Mammary epithelial cell (primary cell): ENCODE measurements at places on chromosomes 7 and 10.

DNA sequence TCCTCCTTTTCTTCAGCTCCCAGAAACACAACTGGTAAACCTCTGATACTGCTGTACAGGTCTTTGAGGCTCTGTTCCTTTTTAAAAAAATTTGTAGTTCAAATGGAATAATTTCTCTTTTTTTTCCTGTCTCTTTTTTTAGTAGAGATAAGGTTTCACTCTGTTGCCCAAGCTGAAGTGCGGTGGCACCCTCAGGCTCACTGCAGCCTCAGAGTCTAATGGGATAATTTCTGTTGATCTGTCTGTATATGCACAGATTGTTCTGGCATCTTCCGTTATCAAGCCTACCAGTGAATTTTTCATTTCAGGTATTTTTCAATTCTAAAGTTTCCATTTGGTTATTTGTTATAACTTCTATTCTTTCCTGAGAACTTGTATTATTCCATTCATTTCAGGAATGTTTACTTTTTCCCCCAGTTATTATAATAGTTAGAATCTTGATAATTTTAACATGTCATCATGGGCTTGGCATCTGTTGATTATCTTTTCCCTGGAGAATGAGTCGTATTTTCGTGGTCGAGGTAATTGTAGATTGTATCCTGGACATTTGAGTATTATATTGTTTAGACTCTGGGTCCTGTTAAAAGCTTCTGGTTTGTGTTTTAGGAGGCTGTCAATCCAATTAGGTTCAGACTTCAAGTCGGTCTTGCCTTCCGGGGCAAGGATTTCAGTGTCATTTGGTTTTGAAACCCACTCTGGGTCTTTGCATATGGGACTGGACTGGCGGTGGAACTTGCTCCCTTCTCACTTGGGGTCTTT is 24.5 kb downstream of the CRCP start:
- no peak for DNase-seq

GRCh38 chr7:36896418-36896817 is 172.1 kb upstream of the AOAH start:
- no peak for DNase-seq

GRCh38 chr10:12027539-12027938 is 15.1 kb downstream of the UPF2 start:
- no peak for DNase-seq

- DNase-seq = peak; percentile 81
These were observed 437.1 kb downstream of the HTR7 start for GRCh38 chr10:90420637-90421318.

DNA sequence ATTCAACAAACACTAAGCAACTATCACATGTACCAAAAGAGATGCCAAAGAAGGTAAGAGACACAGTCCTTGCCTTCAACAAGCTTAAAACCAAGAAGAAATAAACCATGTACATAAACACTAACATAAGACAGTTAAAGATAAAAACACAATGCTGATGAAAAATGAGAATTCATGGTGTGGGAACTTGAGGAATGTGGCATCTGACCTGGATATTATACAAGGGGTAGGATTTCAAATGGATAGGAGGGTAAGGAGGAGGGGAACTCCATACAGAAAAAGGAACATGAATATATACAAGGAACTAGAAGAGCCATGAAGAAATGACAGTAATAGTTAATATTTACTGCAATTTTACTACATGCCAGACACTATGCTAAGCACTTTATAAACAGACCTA is 11.0 kb downstream of the HIBADH start:
- DNase-seq = no peak

DNA sequence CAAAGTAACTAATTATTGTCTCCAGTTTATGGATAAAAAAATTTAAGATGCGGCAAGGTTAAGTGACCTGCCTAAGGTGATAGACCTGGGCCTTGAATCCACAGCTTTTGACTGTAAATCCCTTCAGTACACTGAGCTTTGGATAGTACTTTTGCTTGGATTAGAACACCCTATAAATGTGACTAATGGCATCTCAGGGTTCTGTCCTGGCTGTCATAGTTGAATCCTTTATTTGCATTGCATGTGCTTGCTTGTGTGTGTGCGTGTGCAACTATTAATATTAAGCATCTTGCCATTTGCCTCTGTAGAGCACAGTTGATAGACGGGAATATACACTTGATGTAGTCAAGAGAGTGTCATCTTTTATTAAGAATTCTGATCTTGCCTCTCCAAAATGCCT is 228.0 kb downstream of the AUTS2 start:
- DNase-seq = no peak

- no peak for DNase-seq
These were observed 63.2 kb downstream of the CCDC3 start for GRCh38 chr10:12938271-12938670.

DNA sequence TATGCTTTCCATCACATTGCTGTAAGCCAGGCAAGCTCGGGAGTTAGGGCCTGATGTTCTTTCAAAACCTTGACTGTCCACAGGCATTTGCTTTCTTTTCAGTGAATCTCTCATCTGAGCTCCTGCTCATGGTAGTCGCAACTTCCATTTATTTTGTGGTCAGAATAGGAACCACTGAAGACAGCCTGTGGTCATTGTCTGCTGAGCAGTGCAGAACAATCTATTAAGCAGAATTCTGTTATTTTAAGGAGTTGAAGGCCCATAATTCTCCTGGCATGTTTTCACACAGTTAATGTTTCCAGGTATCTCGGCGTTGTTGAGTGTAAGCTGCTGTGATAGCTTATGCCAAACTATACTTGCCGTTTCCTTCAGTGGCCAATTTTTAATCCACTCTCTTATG is 491.1 kb upstream of the AKR1E2 start:
- DNase-seq = no peak

- DNase-seq = peak; percentile 68
These were observed 951 bp downstream of the ELOVL3 start for GRCh38 chr10:102227050-102227449.

DNA sequence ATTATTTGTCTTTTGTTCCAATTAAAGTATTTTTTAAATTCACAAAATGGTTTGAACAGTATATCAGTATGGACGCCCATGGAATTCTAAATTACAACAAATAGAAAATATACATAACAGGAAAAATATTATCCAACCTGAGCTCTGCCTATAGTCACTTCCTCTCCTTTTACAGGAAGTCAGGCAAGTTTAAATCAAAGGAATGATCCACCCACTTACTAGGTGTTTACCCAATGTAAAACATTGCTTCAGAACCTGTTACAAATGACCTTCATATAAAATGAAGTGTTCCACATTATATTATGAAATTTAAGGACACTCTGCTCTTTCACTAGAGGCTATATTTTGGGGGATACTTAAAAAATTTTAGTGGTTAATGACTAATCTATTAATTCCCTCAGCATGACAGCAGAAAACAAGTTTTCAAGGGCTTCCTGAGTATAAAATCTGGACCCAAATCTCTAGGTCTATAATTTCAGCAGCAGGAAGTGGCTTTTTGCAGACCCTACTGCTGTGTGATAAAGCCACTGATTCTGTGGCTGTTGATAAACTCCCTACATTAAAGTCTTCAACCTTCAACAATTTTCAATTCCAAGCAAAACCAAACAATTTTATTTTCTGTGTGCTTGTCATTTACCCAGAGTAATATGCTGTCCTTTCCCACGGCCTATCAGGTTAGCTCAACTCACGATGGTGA is 722.6 kb downstream of the GATA3 start:
- peak; percentile 16 for DNase-seq

DNA sequence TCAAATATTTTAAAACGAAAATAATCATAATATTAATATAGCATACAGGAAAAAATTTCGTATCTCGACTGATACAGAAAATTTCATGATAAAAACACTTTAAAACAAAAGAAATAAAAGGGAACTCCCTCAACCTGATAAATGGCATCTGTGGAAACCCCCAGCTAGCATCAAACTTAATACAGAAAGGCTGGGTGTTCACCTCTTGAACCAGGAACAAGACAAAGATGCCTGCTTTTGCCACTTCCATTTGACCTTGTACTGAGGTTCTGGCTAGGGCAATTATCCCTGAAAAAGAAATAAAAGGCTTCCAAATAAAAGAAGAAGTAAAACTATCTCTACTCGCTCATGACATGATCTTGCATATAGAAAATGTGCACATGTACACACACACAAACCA is 2.5 kb upstream of the ALOX5 start:
- DNase-seq = no peak

GRCh38 chr10:103111031-103111917 is 81.8 kb downstream of the NT5C2 start:
- peak; percentile 20 for DNase-seq

- no peak for DNase-seq
These were observed 52.9 kb downstream of the CAMK2B start for GRCh38 chr7:44272456-44272855.

DNA sequence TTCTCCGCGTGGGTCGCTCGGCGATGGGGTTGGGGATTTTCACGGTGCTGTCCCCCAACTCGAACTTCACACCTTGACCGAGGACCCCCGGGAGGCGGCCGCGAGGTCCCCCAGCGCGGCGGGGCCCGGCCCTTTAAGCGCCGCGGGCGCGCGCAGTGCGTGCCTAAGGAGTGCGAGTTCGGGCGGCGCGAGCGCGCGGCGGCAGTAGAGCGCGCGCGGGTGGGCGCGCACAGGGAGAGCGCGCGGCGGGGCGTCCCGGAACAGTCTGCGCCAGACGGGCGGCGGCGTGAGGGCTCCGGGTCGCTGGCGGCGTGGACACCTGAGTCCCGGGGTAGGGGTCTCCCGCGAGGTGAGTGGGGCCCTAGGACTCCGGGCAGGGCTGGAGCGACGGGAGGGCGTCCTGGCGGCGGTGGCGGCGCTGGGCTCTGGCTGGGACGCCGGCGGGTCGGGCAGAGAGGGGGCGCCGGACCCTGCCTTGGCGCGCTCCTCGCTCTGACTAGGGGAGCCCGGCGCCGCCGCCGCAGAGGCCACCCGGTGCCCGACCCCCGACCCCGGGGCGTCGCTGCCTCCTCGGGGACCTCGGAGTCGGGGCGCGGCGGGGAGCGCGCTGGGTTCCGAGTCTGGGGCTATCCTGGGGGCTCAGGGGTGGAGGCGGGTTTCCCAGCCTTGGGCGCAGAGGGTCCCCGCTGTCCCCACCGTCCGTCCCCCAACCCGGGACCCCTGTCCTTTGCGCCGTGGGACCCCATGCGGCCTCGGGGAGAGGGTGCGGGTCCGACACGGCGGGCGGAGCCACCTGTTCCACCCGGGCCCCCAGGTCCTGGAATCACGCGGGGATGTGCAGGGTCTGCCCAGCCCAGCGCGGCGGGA is at the start of gene PROSER2:
TSS of gene PROSER2 (plus strand) at position 235 of the 867 bp plus-strand sequence. CDS start 28,722 bp downstream, outside the sequence.
- peak; percentile 66 for DNase-seq

DNA sequence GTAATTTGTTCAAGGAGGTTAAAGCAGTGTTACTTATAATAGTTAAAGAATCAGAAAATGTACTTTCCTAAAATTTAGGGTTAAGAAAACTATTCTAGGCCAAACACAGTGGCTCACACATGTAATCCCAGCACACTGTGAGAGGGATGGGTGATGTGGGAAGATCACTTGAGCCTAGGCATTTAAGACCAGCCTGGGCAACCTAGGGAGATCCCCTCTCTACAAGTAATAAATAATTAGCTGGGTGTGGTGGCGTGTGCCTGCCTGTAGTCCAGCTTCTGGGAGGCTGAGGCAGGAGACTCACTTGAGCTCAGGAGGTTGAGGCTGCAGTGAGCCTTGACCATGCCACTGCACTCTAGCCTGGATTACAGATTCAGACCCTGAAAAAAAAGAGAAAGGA is 3.6 kb upstream of the STEAP2 start:
- DNase-seq = no peak

DNA sequence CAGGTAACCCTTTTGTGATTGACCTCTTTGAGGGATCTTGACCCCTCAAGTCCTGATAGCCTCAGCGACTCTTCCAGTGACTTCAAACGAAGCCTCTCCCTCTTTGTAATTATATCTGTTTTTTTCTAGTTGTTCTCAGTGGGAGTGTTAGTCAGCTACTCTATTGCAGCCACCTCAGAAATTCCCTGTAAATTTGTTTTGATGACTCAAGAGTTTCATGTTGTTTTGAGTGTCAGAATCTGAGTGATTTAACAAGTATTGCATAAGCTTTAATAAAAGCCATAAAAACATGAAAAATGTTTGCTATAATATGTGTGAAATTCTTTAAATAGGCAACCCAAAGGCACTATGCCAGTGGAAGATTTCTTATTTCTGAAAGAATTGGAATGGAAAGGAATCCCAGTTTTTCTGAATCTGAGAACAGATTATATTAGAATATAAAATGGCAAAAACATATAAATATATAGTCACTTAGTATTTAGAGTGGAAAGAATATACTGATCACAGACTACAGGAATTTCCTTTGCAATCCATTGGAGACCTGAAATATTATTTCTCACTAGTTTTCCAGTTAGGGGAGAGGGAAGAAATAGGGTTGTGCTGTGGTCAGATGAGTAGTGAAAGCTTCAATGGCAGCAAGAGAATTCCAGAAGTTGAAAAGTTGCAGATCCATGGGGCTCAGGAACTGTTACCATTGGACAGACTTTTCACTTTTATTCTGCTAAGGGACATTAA is 94.4 kb upstream of the SEMA3C start:
- DNase-seq = peak; percentile 92

DNA sequence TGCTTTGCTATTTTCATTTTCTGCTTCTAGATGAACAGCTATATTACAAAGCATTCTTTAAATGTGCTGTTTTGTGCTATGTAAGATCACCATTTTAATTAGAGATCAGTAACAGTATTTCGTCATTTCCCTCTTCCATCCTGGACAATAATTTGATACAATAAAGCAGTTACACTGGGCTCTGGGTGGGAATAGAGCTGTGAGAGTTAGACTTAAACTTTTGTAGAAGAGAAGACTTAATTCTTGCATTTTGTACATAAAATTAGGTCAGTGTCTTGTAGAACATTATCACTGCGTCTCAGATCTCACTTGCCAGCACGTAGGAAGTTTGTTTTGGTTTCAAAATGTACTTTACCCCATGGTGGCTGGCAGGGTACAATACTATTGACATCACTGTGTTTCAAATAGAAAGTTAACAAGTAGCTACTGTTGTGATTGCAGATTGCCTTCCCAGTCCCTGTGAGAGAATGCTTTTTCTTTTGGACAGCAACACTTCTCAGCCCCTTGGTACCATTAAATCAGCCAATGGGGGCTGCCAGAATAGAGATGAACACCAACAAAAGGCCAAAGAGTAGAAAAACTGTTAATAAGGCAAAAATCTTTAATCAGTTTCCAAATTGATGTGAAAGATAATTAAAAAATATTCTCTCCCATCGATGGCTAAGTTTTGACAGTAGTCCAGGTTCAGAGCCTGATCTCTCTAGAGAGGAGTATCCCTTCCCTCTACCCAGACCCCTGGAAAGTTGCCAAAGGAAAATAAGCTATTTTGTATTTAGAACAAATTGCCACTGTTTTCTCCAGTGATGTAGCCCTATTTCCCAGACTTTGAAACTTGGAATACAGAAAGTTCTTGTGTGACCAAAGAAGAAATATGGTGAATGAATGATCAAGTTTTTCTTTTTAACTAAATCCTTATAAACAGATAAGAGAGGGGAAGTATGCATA is 35.1 kb downstream of the SMNDC1 start:
- DNase-seq = no peak

GRCh38 chr10:128080641-128081040 is 45.6 kb downstream of the MKI67 start:
- DNase-seq = no peak

GRCh38 chr7:30254248-30254647 is 30.1 kb upstream of the ZNRF2 start:
- no peak for DNase-seq

GRCh38 chr10:821322-821721 is 110.2 kb downstream of the LARP4B start:
- peak; percentile 19 for DNase-seq

GRCh38 chr10:78450807-78451485 is 417.3 kb downstream of the RPS24 start:
- no peak for DNase-seq

GRCh38 chr10:114523876-114524275 is 119.6 kb upstream of the AFAP1L2 start:
- DNase-seq = no peak

GRCh38 chr7:22121702-22122474 is 176.2 kb upstream of the CDCA7L start:
- no peak for DNase-seq

GRCh38 chr10:5618042-5618441 is 48.4 kb downstream of the ASB13 start:
- DNase-seq = peak; percentile 84
